ENCODE measurements at places on chromosomes 13 and 19.
A peak's percentile ranks its signal among the peaks of the same experiment; 100 is the strongest.

- no peak for DNase-seq
Observed at GRCh38 chr13:100019780-100020356, 38.3 kb downstream of the ZIC2 start.

- DNase-seq = no peak
Observed at GRCh38 chr13:46516599-46517338, 36.2 kb upstream of the LRCH1 start.

DNA sequence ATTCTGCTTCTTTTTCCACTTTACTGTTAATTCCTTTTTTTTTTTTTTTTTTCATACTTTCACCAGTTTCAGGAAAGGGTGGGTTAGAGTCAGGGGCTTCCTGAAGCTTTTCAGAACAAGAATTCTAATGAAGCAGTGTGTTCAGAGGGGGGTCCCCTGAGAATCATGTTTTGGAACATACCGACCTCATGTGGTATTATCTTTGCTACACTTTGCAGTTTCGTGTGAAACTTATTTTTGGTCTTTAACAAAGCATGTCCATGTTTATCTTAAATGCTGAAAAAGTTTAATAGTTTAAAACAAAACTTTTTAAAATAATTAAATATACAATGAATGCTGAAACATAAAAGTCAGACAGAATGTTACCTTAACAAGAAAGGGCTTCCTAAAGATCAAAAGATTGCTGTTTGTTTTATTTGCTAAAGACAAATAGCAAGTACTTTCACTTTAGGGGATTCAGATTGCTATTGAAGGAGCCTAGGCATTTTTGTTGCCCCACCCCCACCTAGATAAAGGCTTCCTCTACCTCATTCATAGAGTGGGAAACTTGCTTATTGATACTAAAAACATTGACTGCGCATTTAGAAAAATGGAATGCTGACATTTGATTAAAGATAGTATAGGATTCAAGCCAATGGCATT, 21.1 kb upstream of the POMP start:
- no peak for DNase-seq

- no peak for DNase-seq
Observed at GRCh38 chr19:58153386-58153785, 2.8 kb upstream of the ZNF329 start.

DNA sequence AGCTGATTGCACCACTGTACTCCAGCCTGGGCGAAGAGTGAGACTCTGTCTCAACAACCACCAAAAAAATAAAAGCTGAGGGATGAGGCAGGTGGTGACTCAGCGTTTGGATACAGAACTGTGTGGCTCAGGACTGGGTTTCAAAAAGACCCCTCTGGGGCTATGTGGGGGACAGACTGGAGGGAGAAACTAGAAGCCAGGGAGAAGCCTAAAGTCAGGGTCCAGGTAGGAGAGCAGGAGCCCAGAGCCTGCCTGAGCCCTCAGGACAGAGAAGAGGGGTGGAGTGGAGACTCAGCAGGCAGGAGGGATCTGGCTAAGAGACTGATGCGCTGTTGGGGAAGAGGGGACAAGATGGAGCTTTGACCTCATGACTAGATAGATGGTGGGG, 1.8 kb upstream of the CD37 start:
- DNase-seq = no peak

DNA sequence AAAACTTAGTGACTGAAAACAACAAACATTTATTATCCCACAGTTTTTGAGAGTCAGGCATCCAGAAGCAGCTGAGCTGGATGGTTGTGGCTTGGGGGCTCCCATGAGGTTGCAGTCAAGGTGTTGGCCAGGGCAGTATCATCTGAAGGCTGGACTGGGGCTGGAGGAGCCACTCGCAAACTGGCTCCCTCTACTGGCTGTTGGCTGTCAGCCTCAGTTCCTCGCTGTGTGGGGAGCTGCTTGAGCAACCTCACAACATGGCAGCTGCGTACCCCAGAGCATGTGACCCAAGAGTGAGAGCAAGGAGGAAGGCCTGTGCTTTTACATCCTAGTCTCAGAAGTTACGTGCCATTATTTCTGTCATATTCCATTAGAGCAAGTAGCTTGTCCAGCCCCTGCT, 9.7 kb downstream of the YJU2 start:
- DNase-seq = no peak

DNA sequence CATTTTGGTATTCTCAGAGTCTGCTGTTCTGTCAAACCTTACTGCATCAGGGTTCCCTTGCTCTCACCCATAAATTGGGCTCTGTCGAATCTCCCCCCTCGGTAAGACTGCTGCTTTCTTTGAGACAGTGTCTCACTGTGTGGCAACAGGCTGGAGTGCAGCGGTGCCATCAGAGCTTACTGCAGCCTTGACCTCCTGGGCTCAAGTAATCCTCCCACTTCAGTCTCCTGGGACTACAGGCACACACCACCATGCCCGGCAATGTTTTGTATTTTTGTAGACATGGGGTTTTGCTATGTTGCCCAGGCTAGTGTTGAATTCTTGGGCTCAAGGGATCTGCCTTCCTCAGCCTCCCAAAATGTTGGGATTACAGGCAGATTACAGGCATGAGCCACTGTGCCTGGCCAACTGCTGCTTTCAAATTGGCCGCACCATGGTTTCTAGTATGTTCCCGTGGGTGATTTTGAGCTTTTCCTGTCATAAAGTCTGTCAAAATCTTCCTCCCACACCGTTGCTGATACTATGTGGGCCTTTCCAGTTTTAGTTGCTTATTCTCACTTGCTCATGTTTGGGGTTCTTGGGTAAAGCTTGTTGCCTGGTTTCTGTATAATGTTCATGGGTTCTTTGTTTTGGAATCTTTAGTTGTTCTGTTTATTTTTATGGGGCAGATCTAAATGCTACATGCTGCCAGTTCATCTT, 10.6 kb downstream of the RFC3 start:
- no peak for DNase-seq

DNA sequence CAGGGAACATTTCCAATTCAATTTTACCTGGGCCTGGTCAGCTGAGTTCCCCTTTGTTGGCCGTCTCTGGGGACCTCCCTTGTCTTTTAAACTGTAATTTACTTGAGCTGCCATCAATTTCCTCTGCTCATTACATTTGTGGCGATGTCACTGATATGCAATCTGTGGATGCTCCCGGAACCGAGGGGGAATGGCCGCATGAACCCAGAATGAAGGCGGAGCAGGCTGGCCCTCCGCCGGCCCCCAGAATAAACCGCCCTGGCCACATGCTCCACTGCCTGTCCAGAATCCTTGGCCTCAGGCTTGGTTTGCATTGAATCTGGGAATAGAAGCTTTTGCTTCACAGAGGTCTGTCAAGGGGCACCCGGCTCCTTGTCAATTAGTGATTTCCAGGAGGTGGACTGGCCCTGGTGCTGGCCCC, 276.8 kb downstream of the TEX29 start:
- DNase-seq = no peak

GRCh38 chr19:18477974-18478373, 40.0 kb upstream of the ISYNA1 start:
- no peak for DNase-seq

- no peak for DNase-seq
Observed at GRCh38 chr19:16025108-16026101, 50.9 kb upstream of the TPM4 start.

GRCh38 chr13:76630629-76631230, 255.5 kb downstream of the KCTD12 start:
- DNase-seq = no peak

GRCh38 chr19:28377077-28377476, 835.9 kb downstream of the UQCRFS1 start:
- DNase-seq = no peak

GRCh38 chr19:3710265-3710812, 2.2 kb downstream of the TJP3 start:
- DNase-seq = peak; percentile 55

Measured in NCI-H187 (cell line).